Posterior cingulate gyrus (tissue), 11 donors: ENCODE measurements at places on chromosomes 5 and 9.

GRCh38 chr9:89522261-89522958 lies 24.5 kb upstream of the SEMA4D start:
- no peak for DNase-seq

DNA sequence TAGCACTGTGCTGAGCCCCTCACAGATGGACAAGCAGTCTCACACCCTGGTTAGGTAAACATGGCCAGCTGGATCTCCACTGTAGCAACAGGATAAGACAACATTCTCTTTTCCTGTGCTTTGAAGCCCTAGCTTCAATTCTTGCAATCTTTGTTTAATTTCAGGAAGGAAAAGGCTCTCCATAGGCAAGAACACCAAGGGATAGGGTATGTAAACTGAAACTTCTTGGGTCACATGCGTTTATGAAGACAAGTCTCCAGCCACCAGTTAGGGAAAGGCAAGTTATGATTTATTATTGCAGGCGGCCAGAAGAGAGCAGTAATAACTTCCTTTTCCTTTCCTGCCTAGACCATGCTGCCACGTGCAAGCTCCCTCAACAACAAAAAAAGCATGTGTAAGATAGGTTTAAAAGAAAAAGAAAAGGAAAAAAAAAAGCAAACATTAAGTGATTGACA lies 50.1 kb upstream of the POU5F2 start:
- DNase-seq = no peak

DNA sequence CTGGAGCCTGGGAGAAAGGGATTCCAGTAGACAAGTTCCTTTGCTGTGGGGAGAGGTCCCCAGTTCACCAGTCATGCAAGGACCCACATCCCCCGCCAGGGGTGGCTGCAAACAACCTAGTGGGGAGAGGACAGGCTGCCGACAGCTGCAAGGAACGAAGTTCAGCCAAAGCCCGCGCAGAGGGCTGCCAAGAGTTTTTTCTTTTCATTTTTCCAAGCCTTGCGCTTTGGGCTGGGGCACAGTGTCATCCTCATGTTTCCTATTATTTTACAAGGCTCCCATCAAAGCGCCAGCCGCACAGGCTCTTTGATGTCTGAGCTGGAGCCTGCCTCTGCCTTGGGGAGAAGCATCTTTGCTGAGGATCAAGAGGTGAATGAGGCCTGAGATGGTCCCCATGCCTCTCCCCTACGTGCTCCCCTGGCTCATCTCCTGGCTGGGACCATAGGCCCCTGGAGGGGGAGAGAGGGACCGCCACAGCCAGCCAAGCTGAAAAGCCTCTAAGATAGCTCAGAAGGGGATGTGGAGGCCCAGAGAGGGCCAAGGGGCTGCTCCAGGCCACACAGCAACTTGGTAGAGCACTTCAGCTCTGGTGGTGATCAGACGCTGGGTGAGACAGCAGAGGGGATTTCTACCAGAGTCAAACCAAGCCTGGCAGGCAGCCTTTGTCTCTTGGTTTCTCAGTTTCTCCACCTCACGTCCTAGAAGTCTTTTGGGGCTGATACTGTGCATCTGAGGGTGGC lies 50.4 kb upstream of the SYNPO start:
- no peak for DNase-seq

DNA sequence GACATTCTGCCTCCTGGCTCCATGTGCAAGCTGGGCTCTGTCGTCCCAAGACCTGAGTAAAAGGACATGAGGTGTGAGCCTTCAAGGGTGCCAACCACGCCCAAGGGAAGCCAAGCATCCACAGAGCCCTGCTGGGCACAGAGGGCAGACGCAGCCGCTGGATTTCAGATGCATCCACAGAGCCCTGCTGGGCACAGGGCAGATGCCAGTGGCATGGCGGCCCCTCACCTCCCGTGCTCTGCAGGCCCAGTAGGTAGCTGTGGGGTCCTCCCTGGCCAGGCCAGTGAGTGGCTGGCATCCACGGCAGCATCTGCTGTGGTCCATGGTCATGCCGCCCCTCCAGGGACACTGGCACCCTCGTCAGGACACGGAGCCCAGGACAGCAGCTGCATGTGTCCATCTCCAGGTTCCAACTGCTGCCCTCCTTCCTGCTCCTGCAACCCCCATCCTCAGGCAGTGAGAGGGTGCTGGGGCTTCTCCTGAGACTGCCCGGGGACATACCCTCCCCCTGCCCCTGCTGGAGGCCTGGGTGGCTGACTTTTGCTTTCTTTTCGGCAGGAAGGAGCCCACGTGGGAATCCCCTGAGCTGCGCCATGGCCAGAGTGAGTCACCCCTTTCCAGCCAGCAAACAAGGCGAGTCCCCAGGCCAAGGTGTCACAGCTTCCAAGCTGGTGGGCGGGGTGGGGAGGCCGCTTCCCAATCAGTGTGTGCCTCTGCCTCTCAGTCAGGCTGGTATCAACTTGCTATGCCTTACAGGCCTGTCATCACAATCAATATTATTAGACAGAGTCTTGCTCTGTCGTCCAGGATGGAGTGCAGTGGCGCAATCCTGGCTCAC lies 4.0 kb upstream of the TRAF2 start:
- DNase-seq = no peak

DNA sequence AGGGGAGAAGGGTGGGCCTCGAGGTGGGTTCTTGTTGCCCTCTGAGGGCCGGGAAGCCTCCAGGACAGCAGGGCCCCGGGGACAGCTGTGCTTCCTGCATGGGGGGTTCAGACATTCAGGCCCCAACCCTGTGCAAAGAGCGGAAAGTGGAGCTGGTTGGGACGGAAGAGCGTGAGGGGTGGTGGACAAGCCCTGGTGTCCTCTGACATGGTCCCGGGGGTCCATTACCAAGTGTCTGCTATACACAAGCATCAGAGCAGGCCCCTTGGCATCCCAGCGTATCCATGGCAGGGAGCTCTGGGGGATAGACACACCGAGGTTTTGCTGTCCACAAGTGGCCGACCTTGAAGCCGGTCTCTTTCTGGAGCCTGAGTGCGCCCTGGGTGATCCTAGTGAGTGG lies 9.3 kb downstream of the PLPP7 start:
- no peak for DNase-seq

- DNase-seq = peak; percentile 60
Measured at GRCh38 chr5:155728146-155728856, 598.7 kb upstream of the SGCD start.

GRCh38 chr5:174410716-174411478 lies 313.5 kb upstream of the MSX2 start:
- no peak for DNase-seq

DNA sequence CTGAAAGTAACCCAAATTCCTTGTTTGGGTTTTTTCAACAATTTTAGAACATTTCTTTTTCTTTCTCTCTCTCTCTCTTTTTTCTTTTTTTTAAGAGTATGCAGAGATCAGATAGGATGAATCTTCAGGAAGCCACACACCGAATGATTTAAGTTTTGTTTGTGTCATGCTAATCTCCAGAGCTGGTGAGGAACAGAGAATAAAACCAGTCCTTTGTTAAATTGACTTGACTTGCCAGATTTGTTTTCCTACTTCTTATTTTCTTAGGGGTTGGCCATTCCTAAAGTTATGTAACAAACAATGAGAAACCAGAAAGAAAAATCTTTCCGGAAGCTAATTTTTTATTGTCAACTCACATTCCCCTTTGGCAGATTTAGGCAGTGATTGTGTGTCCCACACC lies 1669.3 kb upstream of the CDH6 start:
- DNase-seq = no peak

DNA sequence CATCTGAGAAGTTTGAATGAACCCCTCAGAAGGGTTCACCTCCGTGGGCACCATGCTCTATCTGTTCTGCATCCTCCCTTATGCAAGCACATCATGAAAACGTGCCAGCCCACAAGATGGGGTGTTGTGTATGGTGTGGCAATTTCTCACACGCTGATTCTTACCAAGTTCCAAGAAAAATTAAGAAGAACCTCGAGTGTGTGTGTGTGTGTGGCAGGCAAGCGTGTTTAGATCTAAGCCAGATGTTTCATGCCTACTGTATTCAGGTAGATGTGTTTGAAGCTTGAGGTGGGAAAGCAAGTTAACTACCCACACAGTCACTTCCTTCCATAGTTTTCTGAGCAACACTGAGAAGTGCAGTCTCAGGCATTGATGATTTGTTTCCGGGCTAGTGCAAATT lies 77.7 kb upstream of the GNA14 start:
- DNase-seq = no peak

DNA sequence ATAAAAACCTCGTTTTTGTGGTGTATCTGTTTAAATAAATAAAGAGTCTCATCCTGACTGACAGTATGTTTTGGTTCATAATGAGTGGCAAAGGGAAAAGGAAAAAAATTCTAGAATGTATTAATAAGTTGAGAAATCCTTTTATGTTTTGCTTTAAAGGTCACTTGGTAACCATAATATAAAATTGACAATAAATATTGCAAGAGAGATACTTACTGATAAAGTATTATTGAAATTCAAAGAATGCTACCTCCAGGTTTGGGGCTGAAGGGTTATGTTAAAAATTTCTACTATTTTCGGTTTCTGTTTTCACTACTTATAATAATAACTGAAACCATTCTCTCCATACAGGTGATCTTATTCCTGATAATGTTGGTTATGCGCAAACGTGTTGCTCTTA lies 85.4 kb upstream of the FSD1L start:
- DNase-seq = no peak

DNA sequence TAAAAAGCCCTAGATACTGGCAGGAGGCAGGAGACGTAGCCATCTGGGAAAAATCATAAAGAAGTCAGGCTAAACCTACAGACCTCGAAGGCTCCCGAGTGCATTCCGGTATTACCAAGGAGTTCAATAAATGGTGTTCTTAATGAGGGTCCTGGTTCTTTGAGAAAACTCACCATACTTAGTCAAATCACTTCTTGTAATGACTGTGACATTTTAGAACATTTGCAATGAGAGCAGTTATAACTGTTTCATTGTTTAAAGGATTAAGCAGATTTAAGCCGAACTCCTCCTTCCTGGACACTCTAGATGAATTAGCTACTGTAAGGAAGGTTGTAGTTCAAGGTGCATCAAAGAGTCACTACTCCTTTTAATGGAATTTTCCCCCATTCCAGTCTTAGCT lies 67.8 kb downstream of the EFNA5 start:
- DNase-seq = no peak

DNA sequence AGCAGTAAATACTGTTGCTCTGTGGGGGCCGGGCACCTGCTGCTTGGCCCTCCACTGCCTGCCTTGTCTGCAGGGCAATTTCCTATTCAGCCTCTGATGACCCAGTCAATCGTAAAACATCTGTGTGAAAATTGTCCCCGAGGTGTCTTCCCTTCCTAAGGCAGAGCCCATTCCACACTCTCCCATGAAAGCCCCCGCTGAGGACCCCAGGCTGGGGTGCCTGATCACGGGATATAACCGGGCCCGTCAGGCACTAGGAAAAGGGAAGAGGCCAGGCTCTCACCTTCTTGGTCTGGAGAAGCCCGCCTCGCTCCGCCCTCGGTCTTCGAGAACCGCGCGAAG lies 27.2 kb upstream of the SCGB3A1 start:
- no peak for DNase-seq

DNA sequence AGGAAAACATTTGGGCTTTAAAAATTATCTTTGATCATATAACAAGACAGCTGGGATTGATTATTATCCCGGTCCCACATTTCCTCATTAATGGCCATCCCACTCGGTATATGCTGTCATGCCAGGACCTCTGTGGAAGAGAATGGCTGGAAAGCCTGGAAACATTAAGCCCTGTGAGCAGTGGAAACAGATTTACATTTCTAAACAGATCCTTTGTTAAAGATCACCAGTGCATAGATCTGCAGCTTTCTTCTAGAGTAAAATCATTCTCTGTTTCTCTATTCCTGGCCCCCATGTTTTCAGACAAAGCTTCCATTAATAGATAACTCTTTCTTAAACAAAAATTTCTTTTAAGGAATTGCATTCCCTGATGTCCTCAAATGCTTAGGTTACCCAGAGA lies 152.2 kb downstream of the CAVIN4 start:
- DNase-seq = no peak

GRCh38 chr5:114097570-114097969 lies 264.3 kb upstream of the KCNN2 start:
- DNase-seq = no peak

DNA sequence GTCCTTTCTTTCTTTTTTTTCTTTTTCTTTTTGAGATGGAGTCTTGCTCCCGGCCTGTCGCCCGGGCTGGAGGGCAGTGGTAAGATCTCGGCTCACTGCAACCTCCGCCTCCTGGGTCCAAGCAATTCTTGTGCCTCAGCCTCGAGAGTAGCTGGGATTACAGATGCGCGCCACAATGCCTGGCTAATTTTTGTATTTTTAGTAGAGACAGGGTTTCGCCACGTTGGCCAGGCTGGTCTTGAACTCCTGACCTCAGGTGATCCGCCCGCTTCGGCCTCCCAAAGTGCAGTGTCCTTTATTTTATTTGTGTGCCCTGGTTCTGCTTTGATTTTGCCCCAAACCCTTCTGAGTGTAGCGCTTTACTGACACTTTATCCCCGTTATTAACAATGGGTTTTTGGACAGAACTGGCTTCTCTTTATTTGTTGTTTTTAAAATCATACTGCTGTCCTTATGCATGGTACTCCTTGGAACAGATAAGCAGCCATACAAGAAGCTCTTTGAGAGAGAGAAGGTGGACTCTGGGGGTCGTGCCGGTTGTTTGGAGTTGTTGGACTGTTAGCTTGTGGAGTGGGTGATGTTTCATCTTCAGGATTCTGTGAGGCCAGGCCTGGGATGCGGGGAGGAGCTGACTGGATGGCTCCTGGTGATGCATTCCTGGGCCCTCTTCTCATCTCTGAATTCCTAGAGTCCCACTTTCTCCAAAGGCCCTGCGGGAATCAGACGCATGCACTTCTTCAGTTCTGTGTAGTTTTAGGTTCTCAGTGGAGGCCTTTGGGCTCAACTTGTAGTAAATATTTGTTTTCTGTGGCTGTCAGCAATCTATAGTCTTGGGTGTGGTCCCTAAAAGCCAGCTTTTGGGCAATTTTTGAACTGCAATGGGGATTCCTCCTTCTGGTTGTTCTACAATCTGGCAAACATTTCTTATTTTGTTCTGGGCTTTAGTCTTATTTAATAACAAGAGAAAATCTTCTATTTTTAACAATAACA lies 47.8 kb downstream of the PTTG1 start:
- DNase-seq = no peak

DNA sequence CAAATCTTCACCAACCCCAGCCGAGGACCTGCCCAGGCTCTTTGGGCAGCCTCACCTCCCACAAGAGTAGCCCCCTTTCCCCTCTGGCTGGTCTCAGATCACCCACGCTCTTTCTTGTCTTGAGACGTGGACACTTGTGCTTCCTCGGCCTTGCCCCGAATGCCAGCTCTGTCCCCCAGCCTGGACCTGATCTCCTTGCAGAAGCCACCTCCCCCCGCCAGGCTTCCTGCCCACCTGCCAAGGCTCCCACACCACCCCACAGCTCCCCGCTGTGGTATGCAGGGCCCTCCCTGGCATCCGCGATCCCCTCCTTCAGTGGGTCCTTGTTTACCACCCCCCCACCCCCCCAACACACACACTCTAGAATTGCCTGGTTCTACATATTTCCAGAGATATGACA lies 133.7 kb downstream of the ROR2 start:
- DNase-seq = no peak
